HFFc6 (cell line): ENCODE measurements at places on chromosomes 3 and 15.

DNA sequence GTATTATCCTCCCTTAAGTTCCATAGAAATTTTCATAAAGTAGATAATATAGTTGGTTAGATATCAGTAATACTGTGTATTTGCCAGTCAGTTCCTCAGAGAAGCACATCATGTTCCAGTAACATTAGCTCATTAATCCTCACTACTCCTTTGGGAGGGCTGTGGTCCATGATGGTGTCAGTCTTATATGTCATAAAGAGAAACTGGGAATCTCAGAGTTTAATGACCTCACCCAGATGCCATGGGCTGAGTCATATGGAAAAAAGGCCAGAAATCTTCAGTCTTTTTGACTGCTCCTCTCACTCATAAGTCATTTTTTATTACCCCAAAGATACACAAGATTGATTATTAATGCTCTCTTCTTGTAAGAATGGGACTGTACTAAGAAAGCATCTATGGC is 188.6 kb downstream of the CHL1 start:
- DNase-seq, result no peak

GRCh38 chr15:62389885-62390790 is 225.1 kb upstream of the C2CD4B start:
- DNase-seq, result peak; percentile 34

DNA sequence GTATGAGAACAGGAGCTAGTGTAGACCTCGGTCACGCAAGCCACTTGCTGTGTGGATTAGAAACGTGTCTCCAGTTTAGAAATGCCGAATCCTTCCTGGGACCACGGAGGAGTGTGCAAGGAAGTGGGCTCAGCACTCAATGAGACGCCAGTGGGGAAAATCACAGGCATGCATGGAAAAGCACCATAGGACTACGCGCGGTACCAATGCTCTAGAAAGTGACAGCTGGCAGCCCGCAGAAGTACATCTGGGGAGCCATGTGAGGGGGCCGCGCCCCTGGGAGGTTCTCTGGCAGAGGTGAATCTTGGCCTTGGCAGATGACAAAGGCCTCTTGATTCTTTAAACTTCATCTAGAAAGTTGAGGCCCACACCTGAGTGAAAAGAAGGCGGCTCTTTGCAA is 99.3 kb downstream of the LRRK1 start:
- DNase-seq, result no peak

- no peak for DNase-seq
Measured at GRCh38 chr3:4493941-4494894, 1.1 kb downstream of the ITPR1 start.

DNA sequence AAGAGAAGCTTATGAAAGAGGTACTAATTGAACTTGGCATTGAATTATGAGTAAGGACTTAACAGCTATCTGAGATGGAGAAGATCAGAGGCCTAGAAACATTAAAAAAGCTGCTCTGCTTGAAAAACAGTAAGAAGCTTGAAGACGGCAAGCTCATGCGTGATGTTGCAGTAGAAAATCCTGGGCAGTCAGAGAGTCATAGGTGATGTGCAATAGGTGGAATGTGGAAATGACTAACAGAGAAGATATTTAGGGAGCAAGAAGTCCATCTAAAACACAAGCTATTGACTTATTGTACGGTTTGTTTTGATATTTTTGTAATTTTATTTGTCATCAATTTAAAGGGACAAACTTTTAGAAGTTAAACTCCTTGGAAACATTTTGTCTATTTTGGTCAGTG is 1101.4 kb downstream of the ROBO2 start:
- peak; percentile 40 for DNase-seq

- no peak for DNase-seq
Measured at GRCh38 chr3:73164622-73165021, 103.2 kb downstream of the EBLN2 start.

DNA sequence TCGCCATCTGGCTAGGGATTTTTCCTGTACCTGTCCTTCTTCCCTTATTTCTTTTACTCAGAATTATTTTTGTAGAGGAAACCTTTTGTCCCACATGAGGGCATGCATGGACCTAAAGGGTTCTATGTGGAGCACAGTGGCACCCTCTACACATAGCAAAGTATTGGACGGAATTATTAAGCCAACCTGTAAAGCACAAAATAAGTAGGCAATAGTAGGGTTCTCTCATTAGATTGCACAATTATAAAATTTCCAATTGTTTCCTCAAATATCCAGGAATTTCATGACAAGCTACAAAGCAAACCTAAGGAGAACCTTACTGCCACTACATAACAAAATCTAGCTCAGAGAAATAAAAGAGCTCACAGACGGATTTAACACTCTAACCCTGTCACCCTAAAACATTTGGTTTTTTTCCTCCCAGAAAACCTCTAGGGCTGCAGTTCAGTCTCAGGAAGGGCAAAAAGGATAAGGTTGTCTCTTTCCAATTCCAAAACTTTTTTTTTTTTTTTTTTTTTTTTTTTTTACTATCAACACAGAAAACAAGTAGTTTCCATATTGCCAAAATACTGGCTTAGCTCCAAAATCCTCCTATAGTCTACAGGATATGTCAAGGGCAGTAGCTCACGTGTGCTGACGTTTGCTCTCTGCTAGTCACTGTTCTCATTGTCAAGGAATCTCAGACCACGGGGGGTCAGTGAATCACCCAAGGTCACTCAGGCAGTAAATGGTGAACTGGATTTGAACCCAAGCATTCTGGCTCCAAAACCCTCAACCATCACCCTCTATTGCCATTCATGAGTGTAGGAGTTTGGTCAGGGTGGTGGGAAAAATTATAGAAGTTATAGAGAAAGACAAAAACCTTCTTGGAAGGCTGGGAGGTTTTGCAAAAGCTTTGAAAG is 52.3 kb downstream of the NCEH1 start:
- peak; percentile 94 for DNase-seq

GRCh38 chr3:12158387-12159226 is at the start of gene TIMP4:
Gene TIMP4 (minus strand): TSS chr3:12158912. CDS start chr3:12158840, 72 bp downstream.
- DNase-seq, result no peak

GRCh38 chr3:97952872-97953271 is 19.4 kb downstream of the RIOX2 start:
- no peak for DNase-seq

DNA sequence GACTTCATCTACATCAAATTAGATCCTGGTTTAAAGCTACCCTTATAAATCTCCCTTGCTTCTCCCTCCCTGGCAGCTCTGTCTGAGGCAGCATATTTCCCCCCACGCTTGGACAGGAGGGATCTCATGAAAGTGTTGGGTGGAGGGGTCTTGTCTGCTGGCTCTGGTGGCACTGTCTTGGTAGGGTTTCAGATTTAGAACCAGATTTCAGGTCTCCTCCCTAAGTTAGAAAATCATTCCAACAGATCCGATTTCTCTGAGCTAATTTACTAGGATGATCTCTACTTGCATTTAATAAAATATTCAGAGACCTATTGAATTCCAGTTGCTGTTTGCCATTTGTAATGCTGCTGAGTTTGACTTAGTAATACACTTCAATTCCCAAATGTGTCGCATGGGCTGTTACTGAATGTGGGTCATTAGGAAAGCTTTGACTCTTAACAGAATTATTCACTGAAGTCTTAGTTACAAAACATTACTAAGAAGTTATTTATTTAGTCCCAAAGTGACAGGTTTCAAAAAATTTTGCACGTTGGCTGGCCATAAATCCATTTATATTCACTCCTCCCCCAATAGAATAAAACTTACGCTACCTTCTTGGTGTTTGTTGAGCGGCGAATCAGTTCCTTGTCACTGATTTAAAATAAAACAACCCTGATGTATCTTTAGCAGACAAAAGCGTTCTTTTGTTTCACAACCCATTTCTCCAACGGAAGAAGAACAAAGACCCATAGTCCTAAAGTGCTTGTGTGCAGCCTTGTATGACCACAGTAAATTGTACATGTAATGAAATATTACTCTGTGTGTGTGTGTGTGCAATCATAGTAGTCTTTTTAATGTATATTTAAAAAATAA is 84.5 kb downstream of the TRAK1 start:
- DNase-seq, result no peak

DNA sequence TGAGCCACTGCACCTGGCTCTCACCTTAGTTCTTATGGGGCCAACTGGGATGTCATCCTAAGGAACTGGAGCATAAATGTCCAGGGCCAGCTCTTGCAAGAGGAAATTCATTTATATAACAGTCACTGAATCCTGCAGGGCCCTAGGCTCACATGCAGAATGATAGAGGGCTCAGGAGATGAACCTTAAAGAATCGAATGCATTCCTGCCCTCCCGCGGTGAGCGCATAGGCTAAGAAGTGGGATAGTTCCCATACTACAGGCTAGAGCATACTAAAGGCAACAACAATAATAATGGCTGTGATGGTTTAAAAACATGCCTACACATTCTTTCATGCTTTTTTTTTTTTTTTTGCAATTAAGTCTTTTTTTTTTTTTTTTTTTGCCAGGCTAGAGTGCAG is 17.1 kb upstream of the CSRNP1 start:
- no peak for DNase-seq

GRCh38 chr3:142940000-142940399 is 23.5 kb downstream of the PAQR9 start:
- no peak for DNase-seq

GRCh38 chr3:50195501-50196252 is 4.3 kb downstream of the GNAT1 start:
- no peak for DNase-seq

GRCh38 chr15:54374184-54374952 is 396.1 kb downstream of the UNC13C start:
- no peak for DNase-seq

DNA sequence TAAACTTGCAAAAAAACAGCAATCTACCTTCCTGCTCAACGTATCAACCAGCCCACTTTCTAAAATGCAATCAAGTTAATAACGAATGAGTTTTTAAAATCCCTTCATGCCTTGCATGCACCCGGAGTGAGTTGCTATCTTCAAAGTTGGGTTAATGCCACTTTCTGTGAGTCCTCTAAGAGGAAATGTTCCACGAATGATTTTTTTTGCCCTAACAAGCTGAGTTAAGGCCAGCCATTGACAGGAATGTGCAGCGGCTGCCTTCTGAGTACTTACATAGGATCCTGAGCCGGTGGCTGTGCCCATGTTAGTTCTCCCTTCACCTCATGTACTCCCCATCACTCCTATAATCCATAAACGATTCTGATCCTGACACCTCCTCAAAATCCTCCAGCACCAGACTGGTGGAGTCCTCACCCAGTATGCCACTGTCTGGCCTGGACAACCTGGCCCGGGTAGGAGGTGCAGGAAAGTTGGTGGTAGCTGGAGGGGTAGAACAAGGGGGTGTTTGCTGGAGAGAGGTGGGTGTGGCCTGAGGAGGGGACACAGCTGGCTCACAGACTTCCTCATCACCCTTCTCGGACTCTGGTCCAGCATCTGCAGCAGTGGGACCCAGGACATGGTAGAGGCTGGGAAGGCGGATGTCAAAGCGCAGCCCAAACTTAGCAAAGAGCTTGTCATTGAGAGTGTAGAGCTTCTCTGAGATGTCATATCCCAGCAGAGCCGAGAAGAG is 12.4 kb downstream of the POPDC2 start:
- no peak for DNase-seq

- peak; percentile 92 for DNase-seq
Measured at GRCh38 chr15:70023064-70023768, 74.5 kb downstream of the TLE3 start.

DNA sequence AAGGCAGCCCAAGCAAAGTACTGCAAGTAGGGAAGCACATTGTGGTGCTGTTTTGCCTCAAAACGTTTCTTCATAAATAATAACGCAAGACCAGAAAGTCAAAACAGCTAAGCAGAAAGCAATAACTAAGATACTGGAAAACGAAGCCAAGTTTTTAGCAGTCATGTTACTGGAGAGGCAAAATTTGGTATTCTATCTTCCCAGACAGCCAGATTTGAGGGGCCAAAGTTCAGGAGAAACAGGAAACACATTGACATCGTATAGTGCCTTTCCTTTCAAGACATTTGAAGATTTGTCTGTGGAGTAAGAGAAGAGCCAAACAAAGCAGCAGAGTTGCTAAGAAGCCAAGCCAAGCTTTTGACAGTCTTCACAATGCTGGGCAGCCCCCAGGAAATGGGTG is 843.6 kb upstream of the NECTIN3 start:
- no peak for DNase-seq

GRCh38 chr15:62083194-62084154 is 16.7 kb downstream of the C2CD4A start:
- no peak for DNase-seq

DNA sequence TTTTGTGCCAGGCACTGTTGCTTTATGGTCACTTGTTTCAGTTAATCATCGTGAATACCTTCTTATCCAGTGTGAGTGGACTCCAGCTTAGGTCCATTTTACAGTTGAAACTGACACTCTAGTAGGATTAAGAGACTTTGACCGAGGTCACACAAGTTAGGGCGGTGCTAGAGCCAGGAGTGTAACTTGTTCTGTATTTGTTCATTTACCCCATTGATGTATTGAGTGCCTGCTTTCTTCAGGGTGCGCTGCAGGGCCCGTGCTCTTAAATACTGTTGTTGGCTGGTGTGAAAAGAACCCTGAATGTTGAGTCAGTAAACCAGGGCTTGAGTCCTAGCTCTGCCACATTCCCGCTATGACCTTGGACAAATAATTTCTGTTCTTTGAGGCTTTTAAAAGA is 15.4 kb downstream of the PDHB start:
- no peak for DNase-seq
